ENCODE measurements at places on chromosomes 2 and 18. TPM values are rescaled to one million over a fixed set of nuclear protein-coding genes. Genes with fewer than 3 reads are reported as not detected.

COPS9 gene
- 597 TPM for polyA plus RNA-seq

KRTCAP3 gene
- 1.7 TPM for polyA plus RNA-seq

DOCK10 gene
- polyA plus RNA-seq: 0.32 TPM

FBXO36 gene
- polyA plus RNA-seq: 0.44 TPM

GPAT2 gene
- polyA plus RNA-seq: 6.1 TPM

SCYGR4 gene
- polyA plus RNA-seq: not detected

XRCC5 gene
- polyA plus RNA-seq: 125 TPM

PRSS56 gene
- 0.82 TPM for polyA plus RNA-seq

TET3 gene
- polyA plus RNA-seq: 11.2 TPM

FRZB gene
- 3.1 TPM for polyA plus RNA-seq

DNA sequence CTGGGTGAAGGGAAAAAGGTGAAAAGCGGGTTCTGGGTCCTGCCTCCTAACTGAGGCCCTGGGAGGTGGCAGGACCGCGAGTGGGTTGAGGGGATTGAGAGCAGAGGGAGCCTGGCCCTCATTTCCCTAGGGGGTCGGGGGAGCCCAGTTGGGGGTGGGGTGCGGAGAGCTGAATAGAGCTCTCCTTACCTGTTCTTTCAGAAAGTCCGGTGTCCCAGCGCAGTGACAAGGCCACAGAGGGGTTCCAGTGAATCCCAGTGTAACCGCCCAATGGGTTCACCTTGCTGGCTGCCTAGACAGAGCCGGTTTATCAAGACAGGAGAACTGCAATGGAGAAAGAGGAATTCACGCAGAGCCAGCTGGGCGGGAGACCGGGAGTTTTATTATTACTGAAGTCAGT lies 22.4 kb downstream of the TMEM177 start:
- DNase-seq: no peak

- DNase-seq: no peak
These were observed 169.7 kb downstream of the CDCA7 start for GRCh38 chr2:173524256-173524955.

DNA sequence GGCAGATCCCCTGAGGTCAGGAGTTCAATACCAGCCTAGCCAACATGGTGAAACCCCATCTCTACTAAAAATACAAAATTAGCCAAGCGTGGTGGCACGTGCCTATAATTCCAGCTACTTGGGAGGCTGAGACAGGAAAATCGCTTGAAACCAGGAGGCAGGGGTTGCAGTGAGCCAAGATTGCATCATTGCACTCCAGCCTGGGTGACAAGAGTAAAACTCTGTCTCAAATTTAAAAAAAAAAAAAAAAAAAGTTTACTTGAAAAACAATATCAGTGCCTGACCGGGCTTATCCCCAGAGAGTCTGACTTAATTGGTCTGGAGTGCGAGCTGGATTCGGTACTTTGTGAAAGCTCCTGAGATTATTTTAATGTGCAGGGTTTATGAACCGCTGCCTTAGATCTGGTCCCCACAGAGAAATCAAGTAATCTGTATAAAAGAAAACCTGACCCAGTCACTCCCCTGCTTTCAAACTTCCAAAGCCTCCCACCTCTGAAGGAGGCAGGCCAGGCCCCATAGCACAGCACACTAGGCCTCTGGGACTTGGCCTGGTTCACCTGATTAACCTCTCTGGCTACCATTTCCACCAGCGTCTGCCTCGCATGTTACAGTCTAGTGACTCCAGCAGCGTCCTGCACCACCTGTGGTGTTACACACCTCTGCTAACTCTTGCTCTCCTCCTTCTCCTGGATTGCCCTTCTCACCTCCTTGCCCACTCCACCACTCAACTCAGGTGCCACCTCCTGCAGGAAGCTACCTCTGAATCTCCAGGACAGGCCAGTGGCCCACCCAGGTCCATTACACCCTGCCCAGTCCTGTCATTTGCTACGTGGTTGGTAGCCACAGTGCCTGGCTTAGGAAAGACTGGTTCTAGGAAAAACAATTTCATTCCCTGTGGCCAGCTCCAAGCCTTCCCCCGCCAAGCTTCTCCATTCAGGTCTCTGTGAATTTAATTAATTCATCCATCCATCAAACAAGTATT lies 114.3 kb upstream of the PPP1CB start:
- DNase-seq: peak; percentile 71

DNA sequence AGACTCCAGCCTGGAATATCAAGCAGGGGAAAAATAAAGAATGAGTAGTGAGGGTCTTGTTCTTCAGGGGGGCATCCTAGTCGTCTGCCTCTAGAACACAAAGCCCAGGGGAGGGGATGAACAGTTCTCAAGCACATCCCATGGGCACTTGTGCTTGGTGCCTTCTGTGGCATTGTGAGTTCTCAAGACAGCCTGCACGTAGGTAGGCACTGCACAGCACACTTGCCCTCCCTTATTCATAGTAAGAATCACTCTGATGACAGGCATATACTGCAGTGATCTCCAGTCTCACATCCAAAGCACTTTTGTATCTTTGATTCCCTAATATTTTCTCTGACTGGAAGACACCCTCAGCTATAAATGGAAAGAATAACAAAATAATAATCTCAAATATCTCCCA lies 104.7 kb upstream of the CNGA3 start:
- DNase-seq: no peak

GRCh38 chr2:54480025-54480424 lies 23.9 kb downstream of the SPTBN1 start:
- no peak for DNase-seq

- no peak for DNase-seq
These were observed 228.3 kb downstream of the SEPTIN10 start for GRCh38 chr2:109385506-109385905.

DNA sequence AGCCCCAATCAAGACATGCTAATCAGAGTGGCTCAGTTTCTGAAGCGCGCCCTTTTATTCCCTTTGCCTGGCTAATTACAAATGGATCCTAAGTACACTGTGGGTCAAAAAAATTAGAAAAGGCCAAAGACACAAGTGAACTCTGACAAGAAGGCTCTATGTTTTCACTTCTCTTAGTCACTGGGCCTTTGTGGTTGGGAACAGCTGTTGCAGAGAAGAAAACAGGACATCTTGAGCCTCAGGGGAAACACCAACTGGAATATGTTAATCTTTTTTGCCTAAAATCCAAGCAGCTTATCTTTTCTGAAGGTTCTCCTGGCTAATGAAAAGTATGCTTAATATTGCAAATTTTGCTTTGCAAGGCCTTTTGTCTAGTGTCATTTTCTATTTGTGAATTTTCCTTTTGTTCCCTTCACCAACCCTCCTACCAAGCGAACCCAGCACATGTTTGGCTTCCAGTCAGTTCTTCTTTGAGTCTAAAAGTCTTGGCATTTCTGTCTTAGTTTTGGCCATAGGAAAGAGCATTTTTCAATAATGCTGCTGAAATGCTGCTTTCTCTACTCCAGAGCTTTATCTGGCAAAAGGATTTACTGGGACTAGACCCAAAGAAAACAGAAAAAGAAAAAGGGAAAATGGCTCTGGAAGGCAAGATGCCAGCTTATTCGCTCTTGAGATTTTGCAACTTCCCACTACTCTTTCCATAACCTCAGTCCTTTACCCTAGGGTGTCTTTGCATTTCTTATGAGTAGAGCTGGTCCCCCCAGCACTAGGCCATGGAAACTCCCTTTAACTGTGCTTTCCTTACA lies 440.2 kb upstream of the ST6GAL2 start:
- no peak for DNase-seq

- no peak for DNase-seq
These were observed 839.6 kb downstream of the TSN start for GRCh38 chr2:122595065-122595464.

GRCh38 chr2:19380532-19380931 lies 22.1 kb upstream of the OSR1 start:
- DNase-seq: no peak

- DNase-seq: no peak
These were observed 779 bp downstream of the DGKD start for GRCh38 chr2:233354971-233355574.

GRCh38 chr2:9462313-9462712 lies 12.0 kb upstream of the IAH1 start:
- DNase-seq: no peak

DNA sequence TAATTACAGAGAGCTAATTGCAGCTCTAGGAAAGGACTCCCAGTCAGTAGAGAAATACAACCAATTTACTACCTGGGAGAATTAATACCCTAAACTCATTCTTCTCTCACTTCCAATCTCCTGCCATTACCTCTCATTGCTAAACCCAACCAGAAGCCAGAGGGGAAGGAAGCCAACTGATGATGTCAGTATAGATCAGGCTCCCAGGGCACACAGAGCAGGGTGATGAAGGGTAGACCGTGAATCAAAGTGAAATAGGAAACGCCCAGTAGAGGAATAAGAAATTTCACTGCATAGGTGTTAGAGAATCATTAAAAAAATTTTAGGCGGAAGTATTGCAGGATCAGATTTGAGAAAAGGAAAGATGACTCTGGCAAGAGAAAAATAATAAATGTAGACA lies 456.8 kb upstream of the NXPH2 start:
- DNase-seq: no peak

DNA sequence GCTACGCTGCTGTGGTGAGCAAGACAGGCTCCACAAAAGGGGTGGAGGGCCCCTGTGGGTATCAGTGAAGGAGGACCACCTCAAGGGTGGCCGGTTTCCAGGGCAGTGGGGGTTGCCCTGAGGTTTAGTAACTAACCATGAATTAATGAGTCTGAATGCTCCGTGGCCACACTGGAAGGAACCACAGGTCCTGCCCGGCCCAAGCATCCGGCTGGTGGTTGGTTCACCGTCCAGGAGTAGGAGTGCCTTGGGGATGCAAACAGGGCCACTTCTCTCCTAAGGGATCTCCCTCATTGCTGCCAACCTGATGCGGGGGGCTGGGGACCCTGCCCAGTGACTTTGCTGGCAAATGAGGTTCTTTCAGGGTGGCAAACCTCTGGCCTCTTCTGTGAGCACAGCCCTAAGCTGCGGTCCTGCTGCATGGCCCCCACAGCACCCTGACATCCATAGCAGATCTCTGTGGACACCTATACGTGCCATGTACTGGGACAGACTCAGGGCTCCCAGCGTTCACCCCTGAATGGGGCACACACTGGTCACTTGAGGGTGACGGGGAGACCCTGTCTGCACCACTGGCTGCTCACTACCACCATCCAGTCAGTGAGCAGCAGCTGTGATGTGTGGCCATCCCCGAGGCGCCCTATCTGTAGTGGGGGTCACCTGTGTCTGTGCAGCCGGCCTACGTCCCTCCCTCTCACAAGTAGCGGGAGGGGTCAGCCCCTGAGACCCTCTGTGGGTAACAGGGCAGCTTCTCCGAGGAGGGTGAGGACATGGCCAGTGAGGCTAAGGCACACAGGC lies 41.6 kb downstream of the HS6ST1 start:
- DNase-seq: peak; percentile 38

GRCh38 chr2:202815548-202816360 lies 55.8 kb downstream of the ICA1L start:
- no peak for DNase-seq

GRCh38 chr2:949384-950079 lies 1.1 kb upstream of the SNTG2 start:
- DNase-seq: no peak

DNA sequence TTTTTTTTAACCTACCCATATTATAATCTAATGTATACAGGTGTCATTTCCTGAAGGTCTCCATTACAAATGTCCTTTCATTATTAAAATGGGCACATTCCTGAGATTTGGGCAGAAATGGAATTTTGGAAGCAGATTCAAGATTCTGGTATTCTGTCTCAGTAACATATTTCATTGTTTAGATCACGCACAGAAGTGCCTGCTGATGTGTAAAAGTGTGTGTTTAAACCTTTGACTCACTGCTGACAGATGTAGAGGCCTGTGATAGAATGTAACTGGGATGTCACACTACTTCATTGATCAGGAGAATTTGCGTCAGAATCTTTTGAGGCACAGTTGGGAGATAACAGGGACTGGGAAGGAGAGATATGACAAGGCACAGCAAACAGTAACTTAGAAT lies 276.8 kb upstream of the EPAS1 start:
- no peak for DNase-seq

DNA sequence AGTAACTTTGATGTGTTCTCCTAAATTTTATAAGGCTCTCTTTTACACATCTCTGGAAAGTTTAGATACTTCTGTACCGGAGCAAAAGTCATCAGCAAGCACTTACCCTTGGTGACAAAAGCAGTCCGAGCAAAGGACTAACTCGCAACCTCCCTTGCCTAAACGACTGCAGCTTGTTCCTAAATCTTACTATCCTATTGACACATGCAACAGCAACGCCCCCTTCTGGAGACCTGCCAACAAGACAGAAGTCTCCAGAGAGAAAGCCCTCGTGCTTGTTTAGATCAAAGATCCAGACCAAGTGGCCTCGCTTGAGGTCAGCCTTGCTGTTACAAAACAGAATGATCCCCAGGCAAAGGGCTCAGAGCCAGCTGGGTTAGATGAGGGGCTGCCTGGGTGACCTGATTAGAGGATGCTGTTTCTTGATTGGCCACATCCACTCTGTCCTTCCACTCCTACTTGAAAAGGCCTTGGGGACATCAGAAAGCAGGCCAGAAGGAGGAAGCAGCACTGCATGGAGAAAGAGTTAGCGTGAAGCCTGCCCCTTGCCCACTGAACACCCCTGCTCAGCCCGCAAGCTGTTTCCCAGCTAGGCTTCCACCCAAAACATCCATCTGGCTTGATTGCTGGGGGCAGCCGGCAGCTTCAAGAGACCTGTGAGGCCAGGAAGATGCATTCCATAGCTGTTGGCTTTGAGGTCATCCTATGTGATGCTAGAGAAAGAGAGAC lies 94.3 kb downstream of the HNRNPLL start:
- peak; percentile 89 for DNase-seq

GRCh38 chr2:241812730-241813643 lies 4.0 kb downstream of the NEU4 start:
- peak; percentile 18 for DNase-seq

DNA sequence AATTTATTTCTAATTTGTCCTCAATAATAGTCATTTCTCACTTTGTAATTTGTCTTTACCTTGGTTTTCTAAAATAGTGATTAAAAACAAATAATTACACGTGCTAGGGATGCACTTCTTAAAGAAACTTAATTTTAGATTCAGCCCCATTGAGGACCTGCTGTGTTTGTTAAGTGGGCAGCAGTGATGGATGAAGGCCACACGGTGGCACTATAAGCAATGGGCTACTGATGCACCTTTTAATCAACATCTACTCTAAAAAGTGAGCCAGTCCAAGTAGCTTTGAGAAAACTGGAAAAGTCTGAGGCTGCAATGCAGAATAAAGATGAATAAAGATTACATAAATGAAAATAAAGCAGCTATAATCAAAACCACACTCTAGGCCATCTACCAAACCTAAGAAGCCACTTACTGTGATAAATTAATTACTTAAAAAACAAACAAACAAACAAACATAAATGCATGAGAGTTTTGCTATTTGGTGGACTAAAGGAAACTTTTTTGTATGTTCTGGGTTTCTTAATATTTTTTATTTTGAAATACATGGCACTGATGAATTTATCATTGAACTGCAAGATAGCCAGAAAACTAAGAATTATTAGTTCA lies 89.3 kb downstream of the PDE11A start:
- DNase-seq: no peak

GRCh38 chr2:143347271-143347695 lies 218.1 kb downstream of the ARHGAP15 start:
- no peak for DNase-seq

All from psoas muscle (tissue), 8 donors.